Activated T-helper 1 cell treated with anti-CD3 and anti-CD28 coated beads, Interleukin-2, amount 50 U/mL, for 16 hours (primary cell): ENCODE measurements at places on chromosomes 13 and 19.

DNA sequence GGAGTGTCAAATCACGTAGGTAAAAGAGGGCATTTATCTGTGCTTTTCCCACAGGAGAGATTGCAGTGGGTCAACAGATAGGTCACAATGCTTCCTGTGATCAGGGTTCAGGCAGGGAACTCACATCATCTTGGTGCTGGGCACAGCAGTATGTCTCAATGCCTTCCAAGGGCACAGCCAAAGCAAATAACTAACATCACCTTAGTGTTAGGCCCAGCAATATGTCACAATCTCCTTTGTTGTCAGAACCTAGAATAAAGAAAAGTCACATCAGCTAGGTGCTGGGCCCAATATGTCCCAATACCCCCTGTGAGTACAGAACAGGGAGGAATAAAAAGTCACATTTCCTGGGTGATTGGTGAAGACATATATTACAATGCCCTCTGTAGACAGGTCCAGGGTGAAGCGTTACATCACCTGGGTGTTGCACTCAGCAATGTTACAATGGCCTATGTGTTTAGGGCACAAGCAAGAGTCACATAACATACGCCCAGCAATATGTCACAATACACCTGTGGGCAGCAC is 11.4 kb upstream of the ZNF724 start:
- no peak for DNase-seq

DNA sequence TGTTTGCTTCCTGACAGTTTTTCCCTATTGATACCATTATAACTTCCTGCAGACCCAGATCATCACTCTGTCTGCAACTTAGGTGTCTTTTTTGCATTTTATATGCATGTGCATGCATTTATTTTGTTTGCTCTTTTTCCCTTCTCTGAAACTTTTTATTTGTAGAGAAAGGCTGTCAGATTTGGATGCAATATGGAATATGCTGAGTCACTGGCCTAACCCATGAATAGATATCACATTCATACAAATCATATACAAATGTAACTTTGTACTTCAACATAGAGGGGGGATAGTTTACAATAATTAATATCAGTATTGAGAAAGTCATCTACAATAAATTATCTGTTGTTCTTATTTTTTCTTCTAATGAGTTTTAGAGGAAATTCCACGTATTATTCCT is 1465.0 kb downstream of the EFNB2 start:
- no peak for DNase-seq

DNA sequence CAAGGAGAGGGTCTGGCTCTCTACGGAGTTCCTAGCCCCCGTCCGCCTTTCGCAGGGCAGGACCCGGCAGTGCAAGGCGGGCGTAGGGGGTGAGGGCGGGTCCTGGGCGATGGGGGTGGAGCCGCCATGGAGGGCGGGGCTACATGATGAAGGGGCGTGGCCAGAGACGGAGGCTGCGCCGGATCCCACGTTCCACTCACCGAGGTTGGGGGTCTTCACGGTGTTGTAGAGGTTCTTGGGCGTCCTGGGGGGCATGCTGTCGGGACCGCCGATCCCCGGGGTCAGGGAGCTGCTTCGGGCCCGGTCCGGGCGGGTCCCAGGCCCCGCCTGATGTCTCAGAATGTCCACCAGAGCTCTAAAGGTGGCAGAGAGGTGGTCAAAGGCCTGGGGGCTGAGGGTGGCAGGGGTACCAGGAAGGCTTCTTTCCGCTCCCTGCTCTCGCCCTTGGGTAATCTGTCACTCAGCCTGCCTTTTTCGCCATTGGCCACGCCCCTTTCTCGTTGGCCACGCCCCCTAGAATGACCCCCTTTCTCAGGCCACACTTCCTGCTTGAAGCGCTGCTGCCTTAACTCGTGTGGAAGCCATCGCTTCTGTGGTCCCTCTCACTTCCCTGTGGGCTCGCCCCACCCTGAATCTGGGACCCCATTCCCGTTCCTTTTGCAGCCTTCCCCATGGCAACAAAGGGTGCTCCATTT is 2.5 kb downstream of the SHISA7 start:
- DNase-seq = no peak

GRCh38 chr19:18438331-18439024 is 545 bp upstream of the ISYNA1 start:
- DNase-seq = no peak

DNA sequence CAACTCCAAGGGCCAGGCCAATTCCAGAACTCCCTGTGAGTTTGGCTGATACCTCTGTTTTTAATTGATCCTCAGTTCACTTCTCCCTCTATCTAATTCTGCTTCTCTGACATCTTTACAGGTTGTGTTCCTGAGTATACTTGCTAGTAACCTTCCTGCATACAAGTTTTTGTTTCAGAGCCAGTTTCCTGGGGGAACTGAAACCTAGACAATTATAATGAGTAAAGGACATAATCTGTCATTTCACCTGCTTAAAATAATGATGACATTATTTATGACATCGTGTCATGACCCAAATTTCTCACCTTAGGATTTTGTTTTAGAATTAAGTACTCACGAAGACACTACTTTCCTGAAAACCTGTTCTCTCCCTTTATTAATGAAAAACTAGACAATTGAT is 12.5 kb upstream of the MYCBP2 start:
- DNase-seq = no peak

DNA sequence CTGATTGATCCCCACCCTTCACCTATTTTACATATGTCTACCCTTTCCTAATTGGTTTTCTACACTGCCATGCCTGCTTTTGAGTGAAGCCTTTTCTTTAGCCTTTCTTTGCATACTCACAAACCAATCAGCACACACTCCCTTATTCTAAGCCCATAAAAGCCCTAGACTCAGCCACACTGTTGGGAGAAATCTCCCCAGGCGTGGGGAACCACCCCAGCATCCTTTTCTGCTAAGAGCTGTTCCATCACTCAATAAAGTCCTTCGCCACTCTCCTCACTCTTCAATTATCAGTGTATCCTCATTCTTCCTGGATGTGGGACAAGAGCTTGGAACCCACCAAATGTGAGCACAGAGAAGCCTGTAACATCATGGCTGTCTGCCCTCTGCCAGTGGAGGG is 343.6 kb downstream of the SLITRK1 start:
- no peak for DNase-seq

DNA sequence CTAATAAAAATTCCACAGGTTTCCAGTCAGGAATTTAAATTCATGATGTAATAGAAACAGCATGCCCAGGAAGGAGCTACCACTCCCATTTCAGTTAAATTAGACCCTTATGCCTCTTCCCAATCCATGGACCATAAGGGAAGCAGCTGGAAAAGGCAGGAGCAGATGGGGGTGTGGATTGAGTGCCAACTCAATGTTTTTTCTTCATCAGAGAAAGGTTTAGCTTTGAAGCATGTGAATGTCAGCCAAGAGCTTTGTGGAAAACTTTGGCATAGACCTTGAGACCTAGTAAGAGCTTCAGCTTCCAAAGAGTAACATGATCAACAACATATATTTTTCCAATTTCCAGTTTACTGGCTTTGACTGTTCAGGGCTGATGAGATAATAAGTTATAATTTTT is 2139.9 kb downstream of the PCDH9 start:
- no peak for DNase-seq

DNA sequence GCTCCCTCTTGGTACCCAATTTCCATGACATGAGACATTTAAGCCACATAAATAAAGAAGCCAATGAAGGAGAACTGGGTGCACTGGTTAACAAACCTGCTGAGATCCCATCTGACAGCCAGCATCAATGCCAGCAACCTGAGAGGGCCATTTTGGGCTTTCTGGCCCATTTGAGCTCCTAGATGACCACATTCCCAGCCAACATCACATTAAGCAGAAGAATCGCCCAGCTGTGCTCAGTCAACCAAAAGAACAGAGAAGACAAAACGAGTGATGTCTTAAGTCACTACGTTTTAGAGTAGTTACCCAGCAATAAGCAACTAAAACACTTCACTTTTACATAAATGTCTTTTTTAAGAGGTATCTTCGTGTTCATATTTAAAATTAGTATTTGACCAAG is 21.9 kb downstream of the LCP1 start:
- DNase-seq = no peak

GRCh38 chr13:42148538-42148937 is 100.1 kb downstream of the DGKH start:
- DNase-seq = no peak

DNA sequence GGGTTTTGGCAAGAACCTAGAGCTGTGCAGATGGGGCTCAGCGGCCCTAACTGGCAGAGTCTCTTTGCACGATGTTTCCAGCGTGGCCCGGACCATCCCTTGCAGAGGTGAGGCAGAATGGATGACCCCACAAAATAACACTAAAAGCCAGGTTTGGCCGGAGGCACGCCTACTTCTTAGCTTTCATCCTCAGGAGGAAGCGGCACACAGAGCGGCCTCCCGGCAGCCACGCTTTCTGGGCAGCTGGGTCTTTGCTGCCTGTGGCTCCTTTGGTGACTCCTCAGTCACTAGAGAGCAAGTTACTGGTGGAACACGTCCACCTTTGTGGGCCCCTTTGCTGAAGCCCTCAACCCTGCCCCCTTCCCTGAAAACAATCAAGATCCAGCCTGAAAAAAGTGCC is 25.2 kb downstream of the TEX29 start:
- DNase-seq = no peak

GRCh38 chr13:92602560-92602959 is 624.0 kb upstream of the GPC6 start:
- DNase-seq = no peak

- DNase-seq = no peak
Measured at GRCh38 chr13:48493066-48493765, 39.7 kb downstream of the RCBTB2 start.

- no peak for DNase-seq
Measured at GRCh38 chr19:7393939-7394730, 45.4 kb downstream of the ARHGEF18 start.

DNA sequence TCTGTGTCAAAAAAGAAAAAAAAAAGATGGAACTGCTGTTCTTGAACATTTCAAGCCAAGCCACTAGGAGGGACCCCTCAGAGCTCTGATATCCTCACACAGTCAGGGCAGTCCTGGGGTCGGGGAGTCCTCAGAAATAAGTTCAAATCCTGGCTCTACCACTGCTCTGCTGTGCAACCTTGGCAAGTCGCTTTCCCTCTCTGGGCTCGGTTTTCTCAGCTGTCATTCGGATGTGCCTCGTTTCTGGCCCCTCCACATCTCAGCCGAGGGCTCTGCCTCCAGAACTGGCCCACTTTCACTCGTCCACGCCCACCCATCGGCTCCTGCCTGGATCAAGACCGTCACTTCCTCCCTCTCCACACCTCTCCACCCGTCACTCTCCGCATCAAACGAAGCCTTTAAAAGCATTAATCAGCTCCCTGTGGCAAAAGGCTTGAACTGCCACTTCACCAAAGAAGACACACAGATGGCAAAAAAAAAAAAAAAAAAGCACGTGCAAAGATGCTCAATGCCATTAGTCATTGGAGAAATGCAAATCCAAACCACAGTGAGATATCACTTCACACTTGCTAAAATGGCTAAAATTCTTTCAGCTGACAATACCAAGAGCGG is 7.4 kb upstream of the ZNRF4 start:
- DNase-seq = no peak

DNA sequence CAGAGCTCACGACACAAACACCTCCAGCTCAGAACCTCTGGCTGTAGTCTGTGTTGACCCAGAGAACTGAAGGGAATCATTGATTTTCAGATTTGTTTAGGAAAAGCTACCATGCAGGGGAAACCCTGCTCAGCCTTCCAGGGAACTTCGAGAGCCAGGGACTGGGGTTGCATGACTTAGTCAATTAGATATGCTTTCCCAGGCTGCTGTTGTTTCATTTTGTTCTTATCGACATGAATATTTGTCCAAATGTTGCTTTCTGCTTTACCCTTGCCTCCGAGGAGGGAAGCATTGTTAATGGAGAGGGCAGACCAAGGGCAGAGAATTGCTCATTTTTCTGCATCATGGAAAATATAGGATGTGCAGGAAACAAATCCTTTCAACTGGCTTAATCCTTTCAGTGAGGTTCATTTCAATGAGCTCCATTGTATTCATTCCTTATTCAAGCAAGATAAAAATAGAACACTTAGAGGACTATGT is 82.5 kb downstream of the KLF5 start:
- no peak for DNase-seq

DNA sequence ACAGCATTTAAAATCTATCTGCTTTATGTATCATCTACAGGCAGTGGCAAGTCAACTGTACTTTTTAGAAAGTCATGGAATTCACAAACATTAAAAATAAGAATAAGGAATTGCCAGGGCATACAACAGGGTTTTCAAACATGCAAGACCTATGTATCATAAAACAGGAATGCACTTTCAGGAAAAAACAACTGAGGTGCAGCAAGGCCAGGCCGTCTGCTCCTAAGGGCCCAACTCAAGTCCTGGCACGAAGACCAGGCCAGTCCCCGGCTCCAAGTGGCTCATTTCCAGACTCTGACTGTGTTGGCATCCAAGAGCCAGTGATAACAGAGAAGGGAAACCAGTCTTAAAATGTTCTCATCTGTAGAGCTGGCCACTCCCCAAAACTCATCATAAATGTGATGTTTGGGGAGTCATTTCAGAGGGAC is 7.1 kb downstream of the RFX2 start:
- DNase-seq = no peak

DNA sequence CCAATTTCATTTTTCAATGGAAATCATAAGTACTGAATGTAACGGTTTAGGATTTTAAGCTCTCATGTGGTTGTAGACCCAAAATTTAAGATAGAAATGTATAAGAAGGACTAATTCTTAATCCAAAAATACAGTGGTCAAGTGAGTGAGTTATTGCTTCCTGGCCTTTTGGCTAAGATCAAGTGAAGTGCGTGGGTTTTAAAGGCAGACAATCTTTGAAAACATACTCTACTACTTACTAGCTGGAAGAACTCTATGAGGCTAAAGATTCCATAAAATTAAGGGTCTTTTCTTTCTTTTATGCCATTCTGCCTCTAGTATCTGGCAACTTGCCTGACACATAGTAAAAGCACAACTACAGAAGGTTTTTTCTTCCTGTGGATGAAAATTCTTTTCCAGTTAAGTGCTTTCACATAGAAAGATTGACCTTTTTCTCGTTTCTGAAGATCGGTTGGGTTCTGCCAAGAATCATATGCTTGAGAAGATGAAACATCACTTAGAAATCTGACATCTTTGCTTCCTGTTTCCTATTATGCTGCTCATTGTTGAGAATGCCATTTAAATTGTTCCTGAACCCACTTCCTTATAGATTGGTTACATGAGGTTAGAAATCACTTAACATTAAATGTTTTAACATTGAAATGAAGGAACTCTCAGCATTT is 26.4 kb upstream of the SCEL start:
- no peak for DNase-seq

GRCh38 chr13:91684746-91685145 is 286.3 kb downstream of the GPC5 start:
- no peak for DNase-seq

- no peak for DNase-seq
Measured at GRCh38 chr13:83117046-83117445, 765.2 kb downstream of the SLITRK1 start.

GRCh38 chr13:31278869-31279268 is 79.1 kb downstream of the B3GLCT start:
- DNase-seq = no peak
